Renal cortical epithelial cell (primary cell): ENCODE measurements at places on chromosomes 7 and 10. TPM values are rescaled to one million over a fixed set of nuclear protein-coding genes. Genes with fewer than 3 reads are reported as not detected.

The TEX36 gene
- total RNA-seq, result not detected in 2 replicates

The STEAP1B gene
- total RNA-seq, result 2.0 and 2.1 TPM in 2 replicates

The RBM17 gene
- 32.0 and 60.3 TPM in 2 replicates for total RNA-seq

The CYP3A5 gene
- 7.3 and 13.1 TPM in 2 replicates for total RNA-seq

The AKR1D1 gene
- total RNA-seq, result not detected in 2 replicates

The HERC4 gene
- 70.0 and 71.3 TPM in 2 replicates for total RNA-seq

The EVX1 gene
- total RNA-seq, result not detected in 2 replicates

The DPP6 gene
- total RNA-seq, result 0.05 TPM in 1 of 2 replicates, not detected in the other

The ENKUR gene
- 1.4 TPM in 1 of 2 replicates, not detected in the other for total RNA-seq

- no peak for DNase-seq
These were observed 1.0 kb downstream of the GRM8 start for GRCh38 chr7:127251465-127252376.

DNA sequence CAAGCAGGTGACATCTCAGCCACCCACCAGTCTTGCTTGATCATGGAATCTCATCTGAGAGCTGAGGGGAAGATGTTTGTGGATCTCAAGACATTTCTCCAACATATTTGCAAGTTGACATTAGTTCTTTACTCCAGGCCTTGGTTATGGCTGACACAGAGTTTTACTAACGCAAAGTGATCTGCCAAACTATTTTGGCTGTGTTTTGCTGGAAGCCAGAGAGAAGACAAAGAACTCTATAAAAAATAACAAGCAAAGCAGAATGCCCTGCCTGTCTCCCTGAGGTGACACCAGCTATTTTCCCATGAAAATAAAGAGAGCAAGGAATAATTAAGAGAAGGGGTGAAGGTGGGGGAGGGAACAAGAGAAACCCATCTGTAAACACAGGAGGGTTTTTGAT is 286.4 kb downstream of the WDR11 start:
- DNase-seq, result no peak

GRCh38 chr7:95441042-95441823 is 6.4 kb upstream of the PON2 start:
- peak; percentile 99 for DNase-seq

GRCh38 chr7:151660141-151660540 is 140.4 kb upstream of the RHEB start:
- no peak for DNase-seq

DNA sequence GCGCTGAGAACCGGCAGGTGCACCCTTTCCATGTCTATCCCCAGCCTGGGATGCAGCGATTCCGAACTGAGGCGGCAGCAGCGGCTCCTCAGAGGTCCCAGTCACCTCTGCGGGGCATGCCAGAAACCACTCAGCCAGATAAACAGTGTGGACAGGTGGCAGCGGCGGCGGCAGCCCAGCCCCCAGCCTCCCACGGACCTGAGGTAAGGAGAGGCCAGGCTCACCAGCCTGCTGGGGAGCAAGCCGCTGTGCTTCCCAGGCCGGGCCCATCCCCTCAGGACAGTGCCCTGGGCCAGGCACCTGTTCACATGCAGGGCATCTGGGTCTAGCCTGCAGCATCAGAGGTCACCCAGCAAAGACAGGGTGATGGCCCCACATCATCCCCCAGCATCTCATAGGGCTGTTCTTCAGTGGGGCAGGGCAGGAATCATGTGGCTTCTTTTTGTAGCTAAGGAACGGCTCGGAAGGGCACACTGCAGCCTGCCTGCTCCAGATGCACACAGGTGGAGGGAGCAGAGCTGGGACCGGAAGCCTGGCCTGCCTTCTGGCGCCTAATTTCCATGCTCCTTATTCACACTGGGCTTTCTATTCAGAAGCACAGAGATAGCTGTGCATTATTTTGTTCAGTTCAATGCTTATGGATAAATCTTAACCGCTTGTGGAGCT is 18.9 kb downstream of the BAG3 start:
- no peak for DNase-seq

- DNase-seq, result no peak
These were observed 417.5 kb downstream of the KCNMA1 start for GRCh38 chr10:77220150-77220549.

DNA sequence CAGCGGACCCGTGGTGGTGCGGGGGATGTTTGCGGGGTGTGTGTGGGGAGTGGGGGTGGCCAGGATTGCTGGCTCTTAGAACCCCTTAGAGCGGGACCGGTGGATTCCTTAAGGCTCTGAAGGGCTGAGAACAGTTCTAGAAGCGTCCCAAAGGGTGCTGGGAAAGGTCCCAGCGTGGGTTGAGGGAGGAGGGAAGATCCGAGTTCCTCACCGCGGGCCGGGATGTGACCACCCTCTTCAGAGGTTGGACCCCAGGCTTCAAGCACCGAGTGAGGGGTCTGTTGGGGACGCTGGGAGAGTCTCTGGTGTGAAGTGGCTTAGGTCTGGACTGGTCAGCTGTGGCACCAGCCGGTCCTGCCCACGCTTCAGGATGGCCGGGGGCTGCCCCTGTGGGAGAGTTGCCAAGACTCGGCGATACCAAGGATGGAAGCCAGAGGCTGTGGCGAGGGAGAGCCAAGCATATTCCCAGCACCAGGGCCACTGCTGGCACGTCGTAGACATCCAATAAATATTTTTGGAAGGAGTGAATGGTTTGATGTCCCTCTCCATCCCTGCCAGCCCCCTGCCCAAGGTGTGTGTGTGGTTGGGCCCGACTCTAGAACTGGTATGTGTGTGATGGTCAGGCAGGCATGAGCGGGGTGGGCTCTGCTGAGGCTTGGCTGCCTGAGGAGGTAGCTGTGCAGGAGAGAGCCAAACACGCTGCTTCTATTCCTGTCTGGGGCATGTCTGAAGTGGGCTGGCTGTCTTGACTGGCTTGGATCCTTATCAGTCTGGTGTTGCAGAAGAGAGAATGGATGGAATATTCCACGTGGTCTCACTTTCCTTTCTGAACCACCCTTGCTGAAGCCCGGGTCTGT is 19.2 kb downstream of the ZNF775 start:
- no peak for DNase-seq

DNA sequence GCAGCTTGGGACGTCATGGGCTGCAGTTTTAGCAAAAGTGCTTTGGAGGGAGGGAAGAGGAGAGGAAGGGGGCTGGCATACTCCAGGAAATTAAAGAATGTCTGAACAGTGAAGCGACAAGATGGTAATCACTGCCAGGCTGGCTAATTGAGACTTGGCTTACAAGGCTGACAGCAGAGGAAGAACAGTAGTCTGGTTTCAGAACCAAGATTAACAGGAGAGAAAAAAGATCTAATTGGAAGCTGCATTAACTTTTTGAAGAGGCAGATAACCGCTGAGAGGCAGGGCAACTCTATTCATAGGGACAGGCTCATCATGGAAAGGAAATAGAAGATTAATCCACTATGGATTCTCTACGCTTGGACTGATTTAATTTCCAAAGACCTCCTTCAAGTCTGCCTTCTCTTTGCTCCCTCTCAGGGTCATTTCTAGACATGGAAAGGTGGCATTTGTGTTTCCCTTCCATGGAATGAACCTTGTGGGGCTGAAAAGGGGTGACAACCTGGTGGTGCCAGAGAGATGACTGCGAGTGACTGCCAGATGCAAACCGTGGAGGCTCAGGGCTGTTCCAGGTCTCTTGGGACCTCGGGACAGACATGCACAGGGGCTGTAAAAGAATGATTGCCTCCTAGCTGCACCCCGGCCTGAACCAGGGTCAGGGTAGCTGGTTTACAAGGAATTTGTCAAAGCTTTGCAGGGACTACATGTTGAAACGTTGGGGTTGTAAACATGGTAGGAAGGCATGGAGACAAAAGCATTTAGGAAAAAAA is 210.2 kb upstream of the NPY start:
- DNase-seq, result no peak

DNA sequence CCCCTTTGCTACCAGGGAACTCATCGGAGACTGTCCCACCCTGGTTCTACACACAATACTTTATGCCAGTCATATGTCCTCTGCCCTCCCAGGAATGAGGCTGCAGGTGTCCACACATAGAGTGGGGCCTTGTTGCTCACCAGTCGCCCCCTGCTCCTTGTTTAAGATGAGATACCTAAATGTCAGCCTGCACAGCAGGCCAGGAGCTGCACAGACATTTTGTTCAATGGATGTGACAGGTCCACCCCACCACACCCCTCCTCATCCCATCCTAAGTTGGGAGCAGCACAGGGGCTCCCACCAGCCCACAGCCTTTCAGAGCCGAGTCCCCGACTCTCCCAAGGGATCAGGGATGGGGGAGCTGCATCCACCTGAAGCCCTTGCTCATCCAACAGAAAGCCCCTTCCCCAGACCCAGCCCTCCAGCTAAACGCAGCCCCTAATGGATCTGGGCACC is 6.2 kb upstream of the GRID1 start:
- no peak for DNase-seq

- DNase-seq, result no peak
These were observed 7.6 kb upstream of the UNC5B start for GRCh38 chr10:71204746-71205145.

- DNase-seq, result no peak
These were observed 246.7 kb upstream of the TPK1 start for GRCh38 chr7:145082366-145083161.

- no peak for DNase-seq
These were observed 175.7 kb upstream of the INHBA start for GRCh38 chr7:41878309-41879295.

GRCh38 chr10:22339761-22340328 is 5.5 kb upstream of the SPAG6 start:
- no peak for DNase-seq

DNA sequence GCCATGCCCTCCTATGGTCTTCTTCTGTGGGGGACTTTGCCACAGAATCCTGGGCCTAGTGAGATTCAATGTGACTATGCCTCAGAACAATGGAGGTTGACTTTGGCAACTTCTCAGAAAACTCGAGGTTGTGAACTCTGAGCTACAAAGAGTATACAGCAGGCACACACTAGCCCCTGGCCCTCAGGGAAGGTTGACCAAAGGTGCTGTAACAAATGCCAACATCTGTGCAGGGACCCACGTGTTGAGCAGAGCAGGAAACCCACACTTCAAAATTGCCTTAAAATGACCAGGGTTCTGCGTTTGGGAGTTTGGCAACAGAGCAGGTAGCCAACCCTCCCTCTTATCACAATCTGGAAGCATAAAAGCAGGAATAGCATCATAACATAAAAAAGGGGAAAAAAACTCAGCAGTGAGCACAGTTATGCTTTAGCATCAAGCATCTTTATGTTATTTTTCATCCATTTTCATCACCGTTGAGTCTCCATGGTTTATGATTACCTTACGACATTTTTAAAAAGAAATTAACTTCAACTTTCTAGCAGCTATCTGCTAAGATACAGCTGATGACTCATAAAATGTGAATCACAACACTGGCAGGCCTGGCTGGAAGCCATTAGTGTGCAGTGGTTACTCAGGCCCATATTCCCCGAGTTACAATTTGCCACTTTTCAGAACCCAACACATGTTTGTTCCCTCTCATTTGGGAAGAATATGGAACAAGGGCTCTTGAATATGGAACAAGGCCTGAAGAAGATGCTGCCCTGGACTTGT is 11.1 kb downstream of the PRLHR start:
- DNase-seq, result peak; percentile 63

- DNase-seq, result no peak
These were observed 63.5 kb downstream of the PIK3AP1 start for GRCh38 chr10:96656839-96657238.

DNA sequence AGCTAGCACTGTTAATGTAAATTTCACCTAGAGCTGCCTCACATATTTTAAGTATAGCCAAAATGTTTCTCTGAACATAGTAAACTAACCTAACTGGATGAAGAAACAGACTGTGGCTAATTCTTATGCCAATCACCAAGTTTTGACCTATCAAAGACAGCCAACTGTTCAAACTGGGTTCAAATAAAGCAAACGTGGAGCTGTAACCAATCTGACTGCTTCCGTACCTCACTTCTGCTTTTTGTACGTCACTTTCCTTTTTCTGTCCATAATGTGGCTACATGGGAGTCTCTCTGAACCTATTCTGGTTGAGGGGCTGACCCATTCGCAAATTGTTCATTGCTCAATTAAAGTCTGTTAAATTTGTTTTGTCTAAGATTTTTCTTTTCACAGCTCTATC is 66.3 kb upstream of the ETV1 start:
- DNase-seq, result no peak

- no peak for DNase-seq
These were observed 5.2 kb upstream of the BRI3 start for GRCh38 chr7:98276241-98276761.

DNA sequence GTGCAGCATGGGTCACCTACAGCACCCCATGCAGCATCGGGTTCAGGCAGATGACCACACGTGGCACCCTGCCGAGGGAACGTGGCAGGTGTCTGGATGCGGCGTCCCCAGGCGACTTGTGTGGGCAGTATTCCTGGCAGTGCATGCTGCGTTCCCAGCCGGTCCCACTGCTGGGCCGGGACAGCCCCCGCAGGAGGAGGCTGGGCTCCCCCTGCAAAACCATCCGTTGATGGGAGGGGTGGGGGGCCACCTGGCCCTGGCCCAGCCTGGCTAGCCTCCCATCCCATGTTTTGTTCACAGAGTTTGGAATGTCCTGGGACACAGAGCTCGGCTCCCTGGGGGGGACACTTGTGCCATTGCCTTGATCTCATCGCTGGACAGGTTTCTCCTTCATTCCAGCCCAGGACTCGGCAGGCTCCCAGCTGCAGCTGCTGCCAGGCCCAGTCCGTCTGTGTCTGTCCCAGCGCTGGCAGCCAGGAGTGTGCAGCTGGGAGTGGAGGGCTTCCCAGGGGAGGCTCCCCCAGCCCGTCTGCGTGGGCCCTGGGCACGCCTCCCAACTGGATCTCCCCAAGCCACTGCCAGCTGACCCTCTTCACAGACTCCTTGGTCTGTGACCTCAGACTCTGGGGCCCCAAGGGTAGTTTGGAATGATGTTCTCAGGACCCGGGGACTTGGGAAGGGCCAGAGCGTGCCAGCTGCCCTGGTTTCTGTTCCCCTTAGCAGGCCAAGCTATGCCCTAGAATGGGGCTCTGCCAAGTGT is 32.6 kb downstream of the TMEM270 start:
- no peak for DNase-seq

- DNase-seq, result no peak
These were observed 269.6 kb downstream of the ELFN1 start for GRCh38 chr7:1939434-1940401.

- no peak for DNase-seq
These were observed 75.1 kb downstream of the HGF start for GRCh38 chr7:81694711-81695110.

- DNase-seq, result no peak
These were observed 16.9 kb downstream of the MYO1G start for GRCh38 chr7:44961844-44962482.

GRCh38 chr10:121250995-121251764 is 347.1 kb downstream of the FGFR2 start:
- no peak for DNase-seq
